ENCODE measurements at places on chromosomes 2 and 18.

GRCh38 chr2:165905269-165905668, 48.3 kb downstream of the TTC21B start:
- no peak for DNase-seq

- DNase-seq = no peak
Observed at GRCh38 chr2:85401464-85401805, 8.7 kb downstream of the CAPG start.

GRCh38 chr2:203626952-203627681, 79.3 kb upstream of the CD28 start:
- no peak for DNase-seq

- peak; percentile 58 for DNase-seq
Observed at GRCh38 chr2:207315131-207315530, 149.4 kb upstream of the KLF7 start.

DNA sequence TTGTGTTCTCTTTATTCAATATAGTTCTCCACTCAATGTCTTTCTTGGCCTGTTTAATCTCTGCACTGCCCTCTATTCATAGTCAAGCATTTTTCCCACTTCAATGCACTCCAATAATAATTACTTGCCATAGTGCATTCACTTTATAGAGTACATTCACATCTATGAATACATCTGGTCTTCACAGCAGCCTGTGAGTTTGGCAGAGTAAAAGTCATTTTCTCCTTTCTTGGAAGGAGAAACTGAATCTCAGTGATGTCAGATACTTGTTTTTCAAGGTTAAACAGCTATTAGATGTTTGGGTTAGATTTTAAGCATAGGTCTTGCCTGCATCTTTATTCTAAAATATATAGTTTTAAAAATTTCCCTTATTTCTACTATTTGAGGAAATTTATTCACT, 373.2 kb downstream of the TRIB2 start:
- DNase-seq = no peak

DNA sequence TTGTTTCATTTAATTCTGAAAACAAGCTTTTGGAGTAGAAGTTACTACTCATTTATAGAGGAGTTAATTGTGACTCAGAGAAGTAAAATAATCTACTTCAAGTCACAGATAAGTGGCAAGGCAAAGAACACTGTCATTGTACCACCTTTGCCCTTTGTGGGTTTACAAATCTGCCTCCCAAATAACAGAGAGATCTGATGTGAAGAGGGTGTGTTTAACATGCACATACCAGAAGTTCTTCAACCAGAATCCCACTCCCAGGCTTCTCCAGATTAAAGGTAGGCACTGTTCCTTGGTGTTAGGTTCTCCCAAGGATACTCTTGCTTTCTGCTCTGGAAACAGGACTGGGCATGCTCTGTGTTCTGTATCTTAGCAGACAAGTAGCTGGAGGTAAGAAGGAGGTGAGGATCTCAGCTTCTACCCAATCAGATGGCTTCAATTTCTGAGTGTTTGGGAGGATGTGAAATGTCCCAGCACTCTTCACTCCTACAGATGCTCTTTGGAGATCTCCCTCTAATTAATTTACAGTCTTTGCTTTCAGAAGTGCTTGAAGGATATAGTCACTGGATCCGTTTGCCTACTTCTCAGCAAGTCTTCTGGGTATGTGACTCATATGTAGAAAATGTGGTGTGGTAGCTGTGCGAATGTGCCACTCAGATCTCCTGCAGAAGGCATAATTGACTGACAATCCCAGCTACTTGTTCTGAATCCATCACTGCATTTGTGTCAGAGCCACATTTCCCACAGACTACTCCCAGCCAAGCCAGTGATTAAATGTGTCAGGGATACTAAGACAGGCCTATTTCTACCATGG, 111.1 kb downstream of the KLHL14 start:
- DNase-seq = no peak

GRCh38 chr2:178716394-178716793, 90.8 kb downstream of the TTN start:
- no peak for DNase-seq
